Bronchial epithelial cell (primary cell): ENCODE measurements at places on chromosomes 2 and 18. TPM values are rescaled to one million over a fixed set of nuclear protein-coding genes. Genes with fewer than 3 reads are reported as not detected.
A peak's percentile ranks its signal among the peaks of the same experiment; 100 is the strongest.

- no peak for DNase-seq
Measured at GRCh38 chr2:236293241-236293810, 29.1 kb upstream of the ASB18 start.

DNA sequence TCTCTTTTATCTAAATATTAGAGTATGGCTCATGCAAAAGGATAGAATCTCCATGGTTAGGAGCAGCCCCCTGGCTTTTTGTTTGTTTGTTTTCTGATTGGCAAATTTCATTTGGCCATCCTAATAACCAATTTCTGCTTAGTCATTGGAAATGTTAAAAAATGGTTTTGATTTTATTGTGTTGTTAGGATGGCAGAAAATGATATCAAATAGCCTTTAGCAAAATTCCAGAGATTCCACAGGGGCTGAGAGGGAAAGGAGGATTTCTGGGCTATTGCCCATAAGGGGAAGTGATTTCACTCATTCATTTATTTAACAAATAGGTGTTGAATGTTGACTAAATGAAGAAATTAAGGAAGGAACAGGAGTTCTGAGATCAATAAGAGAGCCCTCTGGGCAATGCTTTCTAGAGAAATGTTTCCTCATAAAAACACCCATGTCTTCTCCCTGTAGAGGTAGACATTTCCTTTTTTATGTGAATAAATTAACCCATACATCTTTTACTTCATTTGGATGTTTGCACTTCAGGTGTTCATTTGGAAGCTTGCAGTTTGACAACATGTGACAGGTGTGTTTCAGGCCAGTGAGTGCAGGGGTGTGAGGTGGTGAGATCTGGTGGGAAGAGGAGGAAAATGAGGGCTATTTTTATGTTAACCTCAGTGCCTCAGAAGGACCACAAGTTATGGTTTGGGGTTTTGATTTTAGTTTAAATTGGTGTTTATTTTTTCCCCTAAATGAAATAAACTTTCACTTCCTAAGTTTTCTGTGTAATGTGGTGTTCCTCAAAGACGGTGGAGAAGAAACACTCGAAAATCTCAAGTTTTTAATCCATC lies 61.7 kb upstream of the EPC2 start:
- peak; percentile 54 for DNase-seq

- no peak for DNase-seq
Measured at GRCh38 chr2:227932001-227932400, 60.6 kb downstream of the DAW1 start.

GRCh38 chr18:66638856-66639629 lies 35.2 kb upstream of the CDH19 start:
- peak; percentile 24 for DNase-seq

GRCh38 chr2:216548901-216549331 lies 50.3 kb downstream of the RPL37A start:
- no peak for DNase-seq

GRCh38 chr2:26300234-26300925 lies 45.6 kb upstream of the SELENOI start:
- DNase-seq = peak; percentile 81

- no peak for DNase-seq
Measured at GRCh38 chr2:197124639-197125390, 185.8 kb downstream of the ANKRD44 start.

DNA sequence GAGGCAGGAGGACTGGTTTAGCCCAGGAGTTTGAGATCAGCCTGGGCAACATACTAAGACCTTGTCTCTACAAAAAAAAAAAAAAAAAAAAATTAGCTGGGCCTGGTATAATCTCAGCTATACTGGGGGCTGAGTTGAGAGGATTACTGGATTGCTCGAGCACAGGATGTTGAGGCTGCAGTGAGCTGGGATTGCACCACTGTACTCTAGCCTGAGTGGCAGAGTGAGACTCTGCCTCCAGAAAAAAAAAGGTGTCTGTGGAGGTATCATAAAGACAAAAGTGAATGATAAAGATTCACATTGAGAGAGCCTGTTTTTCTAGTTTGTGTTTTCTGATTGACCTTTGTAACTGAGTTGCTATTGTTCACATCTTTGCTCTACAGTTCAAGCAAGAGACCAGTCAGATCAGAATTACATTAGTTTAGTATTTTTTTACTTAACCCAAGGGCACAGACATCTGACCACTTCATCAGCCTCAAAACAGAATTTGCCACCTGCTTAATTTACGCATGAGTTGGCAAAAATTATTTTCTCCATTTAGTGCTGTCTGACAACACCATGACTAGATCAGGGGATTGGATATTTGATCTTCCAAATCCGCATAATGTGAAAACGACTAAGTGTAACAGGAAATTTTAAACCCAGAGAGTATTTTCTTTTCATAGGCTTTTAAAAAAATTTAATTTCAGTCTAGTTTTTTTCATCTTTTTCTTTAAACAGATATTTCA lies 271.0 kb downstream of the TGIF1 start:
- DNase-seq = no peak

- no peak for DNase-seq
Measured at GRCh38 chr2:237307474-237307873, 106.5 kb downstream of the COL6A3 start.

The FLACC1 gene
- 0.13 and 0.26 TPM in 2 replicates for total RNA-seq

The RAPGEF4 gene
- total RNA-seq = 0.26 and 0.90 TPM in 2 replicates

The PLCL1 gene
- under 0.01 TPM in 1 of 2 replicates, not detected in the other for total RNA-seq

The PREB gene
- 46.1 and 69.3 TPM in 2 replicates for total RNA-seq

The WDR12 gene
- 19.5 and 55.0 TPM in 2 replicates for total RNA-seq
